T-helper 2 cell (primary cell): ENCODE measurements at places on chromosomes 3 and 15.

DNA sequence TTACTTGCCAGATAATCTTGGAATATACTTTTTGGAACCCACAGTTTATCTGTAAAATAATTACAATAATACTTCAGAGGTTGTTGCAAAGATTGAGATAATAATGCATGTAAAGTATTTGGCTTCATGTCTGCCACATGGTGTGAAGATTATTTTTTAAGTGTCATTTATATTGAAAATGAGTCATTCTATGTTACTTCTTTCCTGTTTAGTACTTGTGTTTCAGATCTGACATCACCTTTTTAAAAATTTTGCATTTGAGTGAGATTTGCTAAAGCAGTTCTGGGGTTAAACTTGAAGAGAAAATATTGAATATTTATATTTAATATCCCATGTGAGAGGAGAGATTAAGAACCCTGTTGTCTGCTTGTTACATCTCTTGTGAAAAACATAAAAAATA lies 31.2 kb downstream of the IQGAP1 start:
- DNase-seq, result no peak

DNA sequence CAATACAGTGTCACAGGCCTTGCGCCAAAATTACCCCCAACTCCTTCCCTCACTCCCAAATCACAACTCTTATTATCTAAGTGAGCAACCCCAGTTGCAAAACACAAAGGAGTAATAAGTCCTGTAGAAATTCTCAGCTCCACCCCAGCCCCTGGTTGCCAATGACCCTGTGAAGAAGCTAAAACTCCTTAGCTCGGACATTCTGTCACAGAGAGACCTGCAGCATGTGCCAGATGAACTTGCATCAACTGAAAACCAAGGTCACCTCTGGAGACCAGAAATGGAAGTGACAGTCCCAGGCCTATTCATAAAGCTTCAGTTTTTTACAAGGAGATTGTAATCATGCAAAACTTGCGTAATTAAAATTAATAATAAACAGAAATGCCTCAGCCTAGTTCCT lies 55.2 kb downstream of the RBPMS2 start:
- no peak for DNase-seq

GRCh38 chr15:67543348-67543718 lies 830 bp downstream of the MAP2K5 start:
- no peak for DNase-seq

GRCh38 chr3:10708216-10708893 lies 107.7 kb upstream of the SLC6A11 start:
- no peak for DNase-seq

- DNase-seq, result no peak
Measured at GRCh38 chr3:186137051-186137685, 28.3 kb upstream of the ETV5 start.

DNA sequence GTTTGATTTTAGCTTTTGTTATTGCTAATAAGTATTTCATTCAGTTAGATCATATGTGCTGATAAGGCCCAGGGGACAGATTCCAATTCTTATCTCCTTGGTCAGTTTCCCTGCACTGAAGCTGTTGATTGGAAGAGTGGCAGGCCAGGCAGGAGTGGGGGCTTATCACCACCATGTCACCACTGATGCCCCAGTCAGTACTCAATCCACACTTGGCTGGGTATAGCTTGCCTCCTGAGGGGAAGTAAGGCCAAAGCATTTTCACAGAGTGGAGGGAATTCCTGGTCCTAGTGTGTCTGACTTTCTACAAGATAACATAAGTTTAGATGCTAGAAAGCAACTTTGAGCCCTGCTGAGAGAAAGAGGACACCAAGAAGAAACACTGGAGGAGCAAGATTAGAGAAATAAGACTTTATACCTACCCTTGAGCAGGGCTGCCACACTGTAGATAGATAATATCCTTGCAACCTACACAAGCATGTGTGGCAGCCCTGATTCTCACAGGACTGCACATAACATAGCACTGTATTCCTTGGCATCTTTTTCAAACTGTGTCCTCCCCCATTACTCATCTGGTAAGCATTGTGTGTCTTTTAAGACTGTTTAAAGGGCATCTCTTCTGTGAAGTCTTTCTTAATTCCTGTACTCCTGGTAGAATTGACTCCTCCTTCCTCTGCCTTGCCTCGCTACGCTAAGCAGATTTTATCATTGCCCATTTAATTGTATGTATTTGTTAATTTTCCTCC lies 24.3 kb downstream of the OXNAD1 start:
- DNase-seq, result no peak

DNA sequence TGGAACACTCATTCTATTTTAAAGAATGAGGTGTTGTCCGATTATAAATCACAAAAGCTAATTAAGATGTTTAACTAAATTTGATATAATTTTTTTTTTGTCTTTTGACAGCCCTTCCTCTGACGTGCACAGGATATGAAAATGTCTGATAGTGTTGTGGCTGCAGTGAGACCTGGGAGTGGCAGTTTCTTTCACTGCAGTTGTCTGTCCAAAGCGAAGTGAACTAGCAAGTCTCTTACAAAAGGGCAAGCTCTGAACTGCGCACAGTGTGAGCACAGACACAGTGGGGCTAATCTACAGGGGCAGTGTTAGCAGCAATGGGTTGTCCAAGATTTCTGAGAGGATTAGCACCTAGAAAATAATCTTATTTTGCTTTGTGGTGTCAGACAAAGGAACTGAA lies 29.1 kb upstream of the MYRIP start:
- DNase-seq, result no peak

GRCh38 chr3:153215966-153216365 lies 53.9 kb downstream of the RAP2B start:
- DNase-seq, result no peak

- DNase-seq, result no peak
Measured at GRCh38 chr3:157639756-157640426, 136.7 kb upstream of the VEPH1 start.

GRCh38 chr3:195020921-195021320 lies 250.0 kb downstream of the XXYLT1 start:
- no peak for DNase-seq

DNA sequence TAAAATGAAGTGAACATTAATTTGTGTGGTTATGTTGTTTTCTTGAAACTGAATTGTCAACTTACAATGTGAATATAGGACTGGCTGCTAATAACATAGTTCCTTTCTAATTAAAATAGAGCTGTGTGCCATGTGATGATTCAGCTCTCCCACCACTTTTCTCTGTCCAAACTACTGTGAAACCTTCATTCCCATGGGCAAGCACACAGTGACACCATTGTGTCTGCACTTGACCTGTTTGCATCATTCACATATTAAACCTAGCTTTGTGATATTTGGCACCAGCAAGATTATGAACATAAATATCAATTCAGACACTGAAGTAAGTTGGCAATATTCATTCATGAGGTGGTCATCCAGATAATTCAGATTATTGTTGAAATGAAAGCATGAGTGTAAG lies 78.8 kb upstream of the TCF12 start:
- DNase-seq, result no peak

- DNase-seq, result no peak
Measured at GRCh38 chr3:139870000-139870675, 64.8 kb upstream of the CLSTN2 start.

- DNase-seq, result no peak
Measured at GRCh38 chr15:51311510-51311909, 26.9 kb downstream of the CYP19A1 start.

GRCh38 chr15:57665939-57666338 lies 40.6 kb upstream of the POLR2M start:
- DNase-seq, result no peak
